Common myeloid progenitor, CD34-positive (primary cell): ENCODE measurements at places on chromosomes 12 and 14.
A peak's percentile ranks its signal among the peaks of the same experiment; 100 is the strongest.

DNA sequence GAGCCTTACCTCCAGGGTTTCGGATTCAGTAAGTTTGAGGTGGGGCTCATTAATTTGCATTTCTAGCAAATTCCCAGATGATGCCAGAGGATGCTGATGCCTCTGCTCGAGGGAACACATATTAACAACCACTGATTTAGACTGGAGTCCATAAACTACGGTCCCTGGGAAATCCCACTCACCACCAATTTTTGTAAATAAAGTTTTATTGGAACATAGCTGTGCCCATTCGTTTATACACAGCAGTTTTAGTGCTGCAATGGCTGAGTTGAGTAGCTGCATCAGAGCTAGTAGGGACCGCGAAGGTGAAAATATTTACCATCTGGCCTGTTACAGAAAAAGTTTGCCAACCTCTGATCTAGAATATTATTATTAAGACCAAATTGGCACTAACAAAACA, 73.8 kb downstream of the DNAI7 start:
- DNase-seq: no peak

- DNase-seq: no peak
Measured at GRCh38 chr12:115010324-115010995, 326.5 kb upstream of the TBX3 start.

- DNase-seq: no peak
Measured at GRCh38 chr12:62625228-62625627, 158.6 kb downstream of the MON2 start.

DNA sequence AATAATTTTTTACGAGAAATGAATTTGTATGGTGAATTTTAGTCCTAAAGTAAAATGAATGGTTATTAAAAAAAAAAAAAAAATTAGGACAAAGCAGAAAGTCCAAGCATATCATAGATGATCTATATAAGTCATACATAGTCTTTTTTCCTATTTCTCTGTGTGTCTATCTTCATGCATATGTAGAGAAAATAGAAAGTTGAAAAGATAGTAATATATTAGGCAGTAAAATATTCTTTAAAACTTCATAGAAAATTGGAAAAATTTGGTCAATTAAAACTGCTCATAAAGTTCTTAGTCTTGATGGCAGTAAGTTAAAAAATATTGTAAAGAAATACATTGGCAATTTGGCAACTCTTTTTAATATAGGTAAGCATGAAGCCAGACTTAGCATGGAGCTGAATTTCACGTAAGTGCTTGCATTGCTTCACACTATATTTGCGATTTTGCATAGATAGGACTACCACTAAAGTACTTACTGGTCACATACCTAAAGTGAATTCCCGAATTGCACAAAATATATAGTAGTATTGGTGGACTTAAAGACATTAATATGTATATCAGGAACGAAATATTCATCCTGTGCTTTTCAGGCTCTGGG, 303.8 kb downstream of the IPO8 start:
- DNase-seq: no peak

GRCh38 chr12:54296393-54297099, 4.3 kb downstream of the NFE2 start:
- no peak for DNase-seq

DNA sequence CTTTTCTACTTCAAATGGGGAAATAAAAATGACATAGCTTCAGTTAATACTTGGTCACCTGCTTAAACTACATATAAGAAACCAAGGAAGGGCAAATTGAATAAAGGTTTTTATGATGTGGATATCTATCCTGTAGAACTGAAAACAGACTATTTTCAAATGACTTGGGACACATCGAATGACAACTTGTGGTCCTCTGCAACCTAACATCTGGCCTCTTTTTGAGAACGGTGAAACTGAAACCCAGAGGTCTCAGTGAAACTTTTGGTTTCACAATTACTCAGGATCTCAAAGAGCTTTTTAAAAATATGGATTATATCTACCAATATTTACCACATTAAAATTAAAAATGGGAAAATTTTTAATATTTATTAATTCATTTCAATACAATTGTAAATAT, 65.2 kb downstream of the PPP2R5E start:
- DNase-seq: peak; percentile 36

DNA sequence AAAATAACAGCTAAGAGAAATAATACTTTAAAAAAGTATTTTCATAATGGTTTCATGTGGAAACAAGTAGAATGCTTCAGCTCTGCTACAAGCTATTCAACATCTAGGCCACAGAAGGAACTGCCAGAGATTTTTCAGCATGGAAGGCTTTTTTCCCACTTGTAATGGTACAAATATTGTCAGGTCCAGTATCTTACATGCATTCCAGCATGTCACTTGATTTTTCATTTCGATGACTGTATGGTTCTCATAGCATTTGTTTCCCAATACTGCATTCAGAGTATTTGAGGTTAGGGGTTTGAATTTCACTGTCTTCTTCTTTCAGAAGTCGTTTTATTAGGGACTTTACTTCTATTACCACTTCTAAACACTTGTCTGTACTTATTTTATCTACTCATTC, 1701.5 kb upstream of the FLRT2 start:
- no peak for DNase-seq

DNA sequence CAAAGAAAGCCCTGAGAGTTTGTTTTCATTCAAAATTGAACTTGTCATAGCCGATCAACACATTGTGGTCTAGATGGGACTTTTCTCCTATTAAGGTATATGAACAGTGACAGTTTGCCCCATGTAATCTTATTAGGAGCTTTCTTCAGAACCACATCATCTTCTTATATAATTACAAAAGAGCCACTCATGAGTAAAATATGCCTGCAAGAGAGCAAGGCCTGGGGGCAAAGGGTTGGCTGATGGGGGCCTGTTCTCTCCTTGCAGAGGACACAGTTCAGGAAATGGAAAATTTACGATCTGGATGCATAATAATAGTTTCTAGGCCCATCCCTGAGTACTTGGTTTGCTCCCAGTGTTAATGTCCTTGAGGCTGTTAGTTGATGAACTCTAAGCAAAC, 87.8 kb downstream of the FLRT2 start:
- DNase-seq: no peak

DNA sequence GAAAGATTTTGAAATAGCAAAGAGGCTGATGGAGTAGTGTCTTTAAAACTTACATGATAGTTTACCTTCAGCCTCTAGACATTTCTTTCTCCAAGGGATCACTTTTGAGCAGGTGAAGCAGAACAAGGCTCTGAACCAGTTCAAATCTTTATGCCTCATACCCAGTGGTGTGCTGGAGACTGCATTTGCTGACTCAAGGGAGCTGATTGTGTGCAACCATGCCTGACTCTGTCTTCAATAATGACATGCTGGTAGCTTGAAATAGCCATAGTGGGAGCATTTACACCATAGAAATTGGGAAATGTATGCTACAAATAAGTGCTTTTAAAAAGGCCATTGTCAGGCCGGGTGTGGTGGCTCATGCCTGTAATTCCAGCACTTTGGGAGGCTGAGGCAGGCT, 482.0 kb downstream of the TMTC2 start:
- no peak for DNase-seq

GRCh38 chr14:79295385-79295784, 915.9 kb downstream of the DIO2 start:
- no peak for DNase-seq

GRCh38 chr14:65219353-65219752, 117.0 kb upstream of the MAX start:
- no peak for DNase-seq

GRCh38 chr12:2169489-2169888, 116.7 kb downstream of the CACNA1C start:
- no peak for DNase-seq

- DNase-seq: no peak
Measured at GRCh38 chr14:69811227-69811867, 14.3 kb upstream of the SLC10A1 start.

DNA sequence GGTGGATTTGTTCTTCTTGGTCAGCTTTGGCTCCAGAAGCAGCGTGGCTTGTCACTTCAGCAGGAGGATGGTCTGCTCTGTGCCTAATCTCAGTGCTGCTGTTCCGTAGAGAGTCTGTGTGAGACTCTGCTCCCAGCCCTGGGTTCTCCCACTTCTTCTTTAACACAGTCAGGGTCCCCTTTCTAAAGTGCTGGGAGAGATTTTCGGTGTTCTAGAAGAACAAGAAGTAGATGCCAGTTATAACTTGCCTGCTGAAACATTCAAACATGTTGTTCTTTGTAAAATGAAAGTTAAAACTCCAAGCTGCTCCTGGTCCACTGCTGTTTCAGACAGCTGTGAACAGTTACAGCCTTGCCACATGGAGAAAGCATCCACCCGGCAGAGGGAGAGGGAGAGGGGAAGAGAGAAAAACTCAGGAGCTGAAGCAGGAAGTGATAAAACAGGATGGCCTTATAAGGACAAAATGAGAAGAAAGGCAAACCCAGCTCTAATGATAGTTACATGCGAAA, 55.2 kb upstream of the CERS5 start:
- peak; percentile 50 for DNase-seq

DNA sequence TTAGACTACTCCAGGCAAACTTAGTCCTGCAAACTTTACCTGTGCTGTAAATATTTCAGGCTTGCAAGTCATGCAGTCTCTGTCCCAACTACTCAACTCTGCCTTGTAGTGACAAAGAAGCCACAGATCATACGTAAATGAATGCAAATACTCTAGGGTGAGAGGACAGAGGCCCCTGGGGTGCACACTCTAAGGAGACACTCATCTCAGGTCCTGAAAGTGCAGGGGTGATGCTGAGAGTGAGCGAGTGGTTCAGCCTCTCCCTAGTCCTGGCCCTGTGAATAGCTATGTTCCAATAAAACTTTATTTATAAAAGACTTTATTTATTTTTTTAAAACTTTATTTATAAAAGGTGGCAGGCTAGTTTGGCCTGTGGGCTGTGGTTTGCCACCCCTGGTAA, 34.9 kb downstream of the HCAR2 start:
- no peak for DNase-seq

- no peak for DNase-seq
Measured at GRCh38 chr12:106127338-106128126, 11.2 kb downstream of the NUAK1 start.

- DNase-seq: no peak
Measured at GRCh38 chr12:24198936-24199671, 249.6 kb upstream of the SOX5 start.

- peak; percentile 69 for DNase-seq
Measured at GRCh38 chr12:6946033-6946919, 2.5 kb downstream of the C12orf57 start.

GRCh38 chr14:43647302-43647701, 859.8 kb downstream of the FSCB start:
- DNase-seq: no peak

DNA sequence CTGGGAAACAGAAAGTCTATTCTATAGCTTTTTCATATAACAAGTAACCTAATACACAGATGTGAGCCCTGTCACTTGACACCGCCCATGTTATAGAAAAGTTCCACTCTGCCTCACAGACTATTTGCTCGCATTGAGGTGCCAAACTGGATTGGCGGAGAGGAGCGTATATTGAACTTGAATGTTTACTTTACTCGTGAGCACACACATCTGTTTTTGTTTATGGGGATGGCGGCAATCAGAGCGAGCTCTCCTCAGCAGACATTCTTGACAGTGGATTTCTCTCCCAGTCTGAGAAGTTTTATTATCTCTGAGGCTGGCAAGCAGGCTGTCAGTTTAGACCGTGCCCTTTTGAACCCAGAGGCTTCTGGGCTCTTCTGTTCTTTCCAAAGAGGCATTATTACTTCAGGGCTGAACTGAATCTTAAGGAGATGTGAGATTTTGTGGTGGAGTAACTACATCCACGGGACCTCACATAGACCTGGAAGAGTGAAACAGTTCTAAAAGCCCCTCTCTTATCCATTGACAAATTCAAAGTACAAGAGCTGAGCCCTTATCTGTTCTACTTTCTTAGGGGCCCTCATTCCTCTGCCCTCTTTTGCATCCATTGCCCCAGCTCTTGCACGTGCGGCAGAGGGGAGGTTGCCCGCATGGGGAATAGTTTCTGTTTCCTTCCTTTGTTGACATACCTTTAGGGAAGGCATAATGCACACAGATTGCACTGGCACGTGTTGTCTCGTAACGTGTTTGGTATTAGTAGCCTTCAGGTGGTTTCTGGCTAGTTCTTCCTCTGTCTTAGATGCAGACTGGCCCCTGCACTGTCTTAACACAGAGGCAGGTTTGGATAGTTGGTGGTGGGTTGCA, 68.2 kb downstream of the DRAM1 start:
- no peak for DNase-seq
